ENCODE measurements at places on chromosomes 2 and 18.

GRCh38 chr2:234164493-234165413 is 114.3 kb downstream of the SPP2 start:
- no peak for DNase-seq

- DNase-seq = no peak
These were observed 25.1 kb upstream of the CREB1 start for GRCh38 chr2:207504513-207505170.

DNA sequence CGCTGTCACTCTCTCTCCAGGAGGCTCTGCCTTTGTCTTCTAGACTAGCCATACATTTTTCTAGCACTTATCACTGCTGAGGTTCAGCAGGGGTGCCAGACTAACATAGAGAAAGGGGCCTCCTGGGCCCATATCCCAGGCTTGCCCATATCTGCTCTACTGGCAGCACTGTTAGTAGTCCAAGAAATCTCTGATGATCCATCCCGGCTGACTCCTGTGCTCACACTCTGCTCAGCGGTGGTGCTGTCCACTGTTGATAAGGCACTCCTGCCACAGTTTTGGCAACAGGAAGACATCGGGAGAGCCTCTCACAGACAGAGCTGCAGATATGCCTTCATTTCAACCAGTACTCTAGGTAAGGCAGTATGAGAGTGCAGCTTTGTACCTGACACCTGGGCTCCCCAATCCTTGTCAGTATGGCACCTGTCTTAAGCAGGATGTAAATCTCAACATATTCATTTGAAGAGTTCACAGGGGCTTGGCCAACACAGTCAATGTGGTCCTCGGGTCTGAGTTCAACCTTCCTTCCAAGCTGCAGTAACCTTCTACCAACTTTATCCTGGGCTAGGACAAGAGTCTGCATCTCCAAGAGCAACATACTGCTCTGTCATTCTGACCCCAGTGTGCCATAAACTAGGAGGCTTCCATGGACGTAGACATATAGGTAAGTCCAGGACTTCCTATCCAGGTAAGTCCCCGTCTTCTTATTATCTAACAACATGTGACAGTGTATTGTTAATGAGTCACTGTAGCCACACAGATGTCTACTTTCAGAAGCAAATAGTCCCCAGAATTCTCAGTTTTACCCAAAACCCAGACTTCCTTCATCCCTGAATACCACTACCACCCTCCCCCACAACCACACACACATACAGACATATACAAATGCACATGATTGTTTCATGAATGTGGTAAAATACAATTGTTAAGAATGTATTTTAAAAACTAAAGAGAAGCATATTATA is 16.2 kb downstream of the KLF7 start:
- no peak for DNase-seq

DNA sequence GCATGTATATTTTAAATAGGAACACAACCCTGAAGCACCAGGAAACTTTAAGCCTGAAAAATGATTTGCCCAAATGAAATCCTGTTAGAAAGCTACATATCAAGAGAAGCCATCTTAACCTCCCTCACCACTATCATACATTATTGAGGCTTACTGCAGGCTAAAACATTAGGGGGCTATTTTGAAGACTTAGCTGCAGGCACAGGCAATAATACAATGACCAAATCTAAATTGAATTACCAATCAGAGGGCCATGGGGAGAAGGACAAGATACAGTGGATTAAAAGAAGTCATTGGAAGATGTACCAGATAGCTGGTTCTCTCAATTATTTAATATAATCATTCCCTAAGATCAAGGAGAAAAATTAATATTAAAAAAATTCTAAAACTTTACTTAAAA is 73.7 kb downstream of the THADA start:
- no peak for DNase-seq

DNA sequence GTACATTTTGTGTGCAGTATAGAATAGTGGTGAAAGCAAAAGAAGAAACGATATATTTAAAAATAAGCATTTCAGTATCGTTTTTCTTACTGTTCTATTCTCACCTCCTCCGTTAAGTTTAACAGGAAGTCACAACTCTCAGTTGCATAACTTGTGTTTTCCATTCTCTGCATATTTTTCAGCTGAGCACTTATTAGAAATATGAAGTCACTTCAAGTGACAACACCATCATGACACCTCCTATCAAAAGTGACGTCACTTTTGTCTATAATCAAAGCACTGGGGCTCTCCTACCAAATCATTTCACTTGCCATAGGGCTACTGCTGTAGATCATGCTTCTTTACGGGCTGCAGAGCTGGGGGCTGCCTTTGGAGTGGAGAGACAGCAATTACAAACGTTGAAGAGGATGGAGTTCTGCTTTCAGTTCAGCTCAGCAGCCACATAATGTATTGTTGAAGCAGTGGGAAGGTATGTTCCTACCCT is 36.3 kb downstream of the STAT4 start:
- no peak for DNase-seq

DNA sequence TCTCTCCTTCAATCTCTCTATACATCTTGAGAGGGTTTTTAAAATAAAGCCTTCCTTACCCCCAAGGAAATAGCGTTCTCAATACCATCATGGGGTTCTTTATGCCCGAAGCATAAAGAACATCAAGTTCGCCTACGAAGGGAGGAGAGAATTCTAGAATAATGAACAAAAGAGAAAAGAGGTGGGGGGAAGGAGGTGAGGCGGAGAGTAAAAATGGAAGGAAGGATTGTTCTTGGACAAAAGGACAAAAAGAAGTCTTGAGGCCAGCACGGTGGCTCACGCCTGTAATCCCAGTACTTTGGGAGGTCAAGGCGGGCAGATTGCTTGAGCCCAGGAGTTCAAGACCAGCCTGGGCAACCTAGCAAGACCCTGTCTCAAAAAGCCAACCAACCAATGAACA is 319.8 kb upstream of the NCKAP5 start:
- no peak for DNase-seq

DNA sequence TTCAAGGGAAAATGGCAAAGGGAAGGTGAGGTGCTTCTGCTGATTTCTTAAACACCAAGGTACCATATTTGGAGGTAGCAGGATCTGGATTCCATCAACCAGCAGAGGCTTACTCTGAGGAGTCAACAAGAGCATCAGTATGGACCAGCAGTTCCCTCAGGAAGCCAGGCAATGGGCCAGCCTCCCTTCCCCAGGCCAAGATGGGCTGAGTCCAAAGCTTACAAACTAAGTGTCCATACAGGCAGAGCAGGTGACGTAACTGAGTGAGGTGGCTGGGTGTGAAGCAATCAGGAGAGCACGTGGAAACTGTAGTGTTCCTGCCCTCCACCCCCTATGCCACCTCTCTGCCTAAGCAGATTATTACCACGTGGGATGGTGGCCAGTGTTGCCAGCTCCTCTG is 134.2 kb upstream of the HNRNPA3 start:
- DNase-seq = no peak

DNA sequence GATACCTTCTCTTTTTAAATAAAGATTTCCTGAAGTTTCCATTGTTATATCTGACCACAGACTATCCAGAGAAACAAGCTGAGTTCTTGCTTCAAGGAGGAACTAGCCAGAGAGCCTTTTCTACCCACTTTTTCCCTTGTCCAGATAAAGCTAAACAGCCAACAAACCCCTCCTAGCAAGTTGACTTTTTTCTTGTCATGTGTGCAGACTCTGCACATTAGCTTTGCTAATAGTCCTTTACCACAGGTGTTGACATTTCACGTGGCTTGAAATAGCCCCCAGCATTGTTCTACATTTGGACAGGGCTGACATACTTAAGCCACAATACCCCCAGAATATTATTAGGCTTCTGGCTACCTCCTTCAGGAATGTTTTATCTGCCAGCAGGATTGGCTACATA is 40.7 kb downstream of the PCBP1 start:
- no peak for DNase-seq

GRCh38 chr2:150466741-150467620 is 20.5 kb downstream of the RND3 start:
- DNase-seq = no peak

DNA sequence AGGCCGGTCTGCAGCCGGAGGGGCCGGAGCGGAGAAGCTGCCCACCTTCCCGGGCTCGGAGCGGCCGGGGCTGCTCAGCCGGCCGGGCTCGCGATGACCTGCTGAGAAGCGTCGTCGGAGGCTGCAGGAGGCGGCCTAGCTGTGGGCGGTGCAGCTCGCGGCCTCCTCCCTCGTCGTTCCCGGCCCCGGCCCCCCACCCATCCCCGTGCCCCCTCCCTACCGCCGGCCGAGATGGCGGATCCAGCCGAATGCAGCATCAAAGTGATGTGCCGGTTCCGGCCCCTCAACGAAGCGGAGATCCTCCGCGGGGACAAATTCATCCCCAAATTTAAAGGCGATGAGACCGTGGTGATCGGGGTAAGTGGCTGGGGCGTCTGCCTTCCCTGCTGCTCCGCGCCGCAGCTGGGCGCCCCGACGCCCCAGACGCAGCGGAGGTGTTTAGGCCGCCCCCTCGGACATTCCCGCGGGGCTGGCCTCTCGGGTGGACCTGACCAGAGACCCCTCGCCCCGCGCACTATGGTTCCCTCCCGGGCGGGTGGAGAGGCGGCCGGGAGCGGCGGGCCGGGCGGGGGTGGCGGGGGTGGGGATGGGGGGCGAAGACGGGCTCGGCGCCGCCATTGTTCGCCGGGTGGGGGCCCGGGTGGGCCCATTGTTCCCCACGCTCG is 492 bp downstream of the KIF5C start:
- peak; percentile 43 for DNase-seq

- DNase-seq = no peak
These were observed 1152.9 kb downstream of the RPIA start for GRCh38 chr2:89844221-89844943.

- DNase-seq = peak; percentile 20
These were observed 23.7 kb downstream of the GCKR start for GRCh38 chr2:27520316-27520715.
